ENCODE measurements at places on chromosomes 6 and 20. TPM values are rescaled to one million over a fixed set of nuclear protein-coding genes. Genes with fewer than 3 reads are reported as not detected.

GPR6 gene
- not detected for total RNA-seq

GRCh38 chr6:158517581-158517980 is 42.3 kb upstream of the TMEM181 start:
- H3K36me3 ChIP-seq, result no peaks in the 10 kb centered on the region
- H3K27ac ChIP-seq, result no peak overlapping the region
- no peak overlapping the region for H3K4me3 ChIP-seq
- DNase-seq, result no peak
- H3K27me3 ChIP-seq, result peaks cover 56% of the 10 kb centered on the region
- peaks cover 14% of the 10 kb centered on the region for H3K4me1 ChIP-seq

GRCh38 chr6:1082285-1082935 is 229.5 kb upstream of the FOXQ1 start:
- H3K4me1 ChIP-seq, result no peaks in the 10 kb centered on the region
- no peak overlapping the region for H3K27ac ChIP-seq
- no peak overlapping the region for H3K4me3 ChIP-seq
- no peaks in the 10 kb centered on the region for H3K27me3 ChIP-seq
- no peaks in the 10 kb centered on the region for H3K36me3 ChIP-seq

ZKSCAN4 gene
- total RNA-seq, result 1.5 TPM

AIF1 gene
- total RNA-seq, result 38.5 TPM

- no peaks in the 10 kb centered on the region for H3K27me3 ChIP-seq
- no peak for DNase-seq
- H3K4me1 ChIP-seq, result no peaks in the 10 kb centered on the region
- H3K27ac ChIP-seq, result no peak overlapping the region
- no peak overlapping the region for H3K4me3 ChIP-seq
- H3K36me3 ChIP-seq, result no peaks in the 10 kb centered on the region
Observed at GRCh38 chr20:20950620-20951019, 155.5 kb downstream of the LINC00237 start.

BPIFB4 gene
- not detected for total RNA-seq

SEL1L2 gene
- total RNA-seq, result not detected

DNA sequence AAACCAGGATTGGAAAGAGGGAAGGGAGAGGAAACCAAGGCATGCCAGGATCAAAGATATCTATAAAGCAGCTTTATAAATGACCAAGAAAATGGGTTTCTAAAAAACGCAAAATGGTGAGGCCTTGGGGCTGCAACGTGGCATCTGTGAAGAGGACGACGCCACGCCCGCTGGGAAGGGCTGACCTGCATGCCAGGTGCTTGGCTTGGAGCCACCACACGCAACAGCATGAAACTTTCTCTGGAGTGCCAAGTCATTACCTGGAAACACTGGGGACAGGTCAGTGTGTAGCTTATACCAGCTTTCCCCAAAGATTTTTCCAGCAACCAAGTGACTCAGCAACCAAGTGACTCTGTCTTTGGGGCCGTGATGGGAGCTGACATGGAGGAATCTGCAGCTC is 82.5 kb downstream of the POPDC3 start:
- DNase-seq, result no peak
- H3K27me3 ChIP-seq, result no peaks in the 10 kb centered on the region
- no peak overlapping the region for H3K4me3 ChIP-seq
- peaks cover 47% of the 10 kb centered on the region for H3K36me3 ChIP-seq
- no peak overlapping the region for H3K27ac ChIP-seq

DNA sequence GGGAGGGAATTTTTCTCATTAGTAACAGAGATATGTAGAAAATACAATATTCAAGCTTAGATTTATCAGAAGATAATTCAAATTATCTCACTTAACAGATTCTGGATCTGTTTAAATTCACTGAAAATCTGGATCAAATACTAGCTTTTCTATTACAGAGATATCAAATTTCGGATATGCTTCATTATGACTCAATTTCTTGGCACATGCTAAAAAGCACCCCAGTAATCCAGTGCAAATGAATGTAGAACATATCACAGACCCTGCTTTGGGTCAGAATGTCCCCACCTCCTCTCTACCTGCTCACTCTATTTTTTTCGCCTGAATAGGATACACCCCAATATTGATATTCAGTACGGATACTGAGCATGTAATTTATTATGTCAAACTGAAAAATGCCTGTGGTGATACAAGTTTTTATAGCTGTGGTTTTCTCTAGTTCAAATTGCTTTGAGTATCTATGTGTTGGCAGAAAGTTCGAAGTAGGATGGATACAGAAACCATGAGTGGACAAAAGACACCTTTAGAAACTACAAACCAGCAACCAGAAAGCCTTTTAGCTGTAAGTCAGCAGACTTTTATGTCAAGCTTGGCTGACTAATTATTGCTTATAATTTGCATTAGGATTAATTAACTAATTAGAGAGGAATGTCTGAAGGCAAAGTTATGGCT is 290.0 kb downstream of the TFAP2B start:
- no peak for DNase-seq
- no peaks in the 10 kb centered on the region for H3K27me3 ChIP-seq
- no peaks in the 10 kb centered on the region for H3K36me3 ChIP-seq
- no peak overlapping the region for H3K4me3 ChIP-seq

KIZ gene
- 205 TPM for total RNA-seq

DNA sequence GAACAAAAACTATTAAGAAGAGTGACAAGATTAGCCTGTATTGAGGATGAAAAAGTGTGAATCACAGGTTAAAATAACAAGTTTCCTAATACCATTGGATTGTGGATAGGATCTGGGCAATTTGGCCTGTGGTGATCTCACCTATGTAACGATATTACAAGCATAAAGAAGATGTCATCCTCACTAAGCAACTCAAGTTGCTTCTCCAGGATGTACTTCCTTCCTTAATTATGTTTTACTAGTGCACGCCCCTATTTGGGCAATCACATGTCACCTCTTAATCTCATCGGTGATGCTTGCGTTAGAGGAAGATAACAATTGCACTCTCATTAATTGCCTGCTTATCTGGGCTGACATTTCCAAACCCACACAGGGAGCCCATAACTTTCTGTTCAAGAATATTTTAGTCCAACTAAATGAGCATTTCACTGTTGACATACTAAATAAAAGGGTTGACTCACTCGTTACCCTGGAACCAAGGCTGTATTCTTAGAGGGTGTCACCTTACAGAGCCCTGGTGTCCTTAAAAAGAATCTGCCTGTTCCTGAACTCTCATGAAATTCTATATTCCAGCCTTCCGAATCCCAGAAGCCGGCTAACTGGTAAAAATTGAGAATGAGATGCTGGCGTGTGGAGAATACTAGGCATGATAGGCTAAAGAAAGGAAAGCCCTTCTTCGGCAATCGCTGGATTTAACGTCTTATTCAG is 88.2 kb upstream of the ATXN1 start:
- H3K4me3 ChIP-seq, result no peak overlapping the region
- H3K27ac ChIP-seq, result no peak overlapping the region
- no peaks in the 10 kb centered on the region for H3K4me1 ChIP-seq
- DNase-seq, result no peak
- no peaks in the 10 kb centered on the region for H3K36me3 ChIP-seq

GRCh38 chr6:36323062-36323461 is 13.6 kb downstream of the BNIP5 start:
- H3K27me3 ChIP-seq, result no peaks in the 10 kb centered on the region
- DNase-seq, result no peak
- H3K4me3 ChIP-seq, result no peak overlapping the region

DNA sequence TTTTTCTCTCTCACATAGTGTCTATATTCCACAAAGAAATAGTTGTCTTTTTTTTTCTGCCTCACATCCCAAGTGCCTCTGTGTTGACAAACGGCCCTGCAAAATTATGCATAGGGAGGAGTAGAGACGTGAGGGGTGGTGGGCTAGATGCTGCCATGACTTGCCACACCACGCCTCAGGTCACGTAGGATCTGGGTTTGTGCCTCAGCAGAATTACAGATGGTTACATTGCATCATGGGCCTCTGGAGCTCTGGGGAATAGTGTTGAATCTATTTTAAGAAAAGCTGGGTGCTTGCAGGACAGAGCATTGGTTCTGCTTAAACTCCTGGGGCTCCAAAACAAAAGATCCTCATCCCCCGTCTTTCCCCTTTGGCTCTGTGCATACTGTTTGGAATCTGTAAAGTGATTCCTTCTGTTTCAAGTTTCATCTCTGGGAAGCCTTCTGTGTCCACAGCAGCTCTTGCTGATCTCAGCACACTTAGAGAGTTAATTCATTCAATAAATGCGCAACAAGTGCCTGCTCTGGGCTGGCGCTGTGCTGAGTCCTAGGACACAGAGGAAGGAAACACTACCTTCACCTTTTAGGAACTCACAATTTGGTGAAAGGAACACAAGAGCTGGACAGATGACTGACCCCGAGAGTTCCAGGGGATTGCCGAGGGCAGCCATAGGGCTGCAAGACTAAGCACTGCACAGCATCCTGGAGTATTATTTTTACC is 2.4 kb downstream of the FANCE start:
- H3K27me3 ChIP-seq, result no peaks in the 10 kb centered on the region
- no peak for DNase-seq
- no peak overlapping the region for H3K27ac ChIP-seq
- peaks cover 18% of the 10 kb centered on the region for H3K4me1 ChIP-seq
- H3K4me3 ChIP-seq, result no peak overlapping the region

Data from sigmoid colon (tissue), 7 donors.